ENCODE measurements at places on chromosomes 5 and 9.
A peak's percentile ranks its signal among the peaks of the same experiment; 100 is the strongest.

DNA sequence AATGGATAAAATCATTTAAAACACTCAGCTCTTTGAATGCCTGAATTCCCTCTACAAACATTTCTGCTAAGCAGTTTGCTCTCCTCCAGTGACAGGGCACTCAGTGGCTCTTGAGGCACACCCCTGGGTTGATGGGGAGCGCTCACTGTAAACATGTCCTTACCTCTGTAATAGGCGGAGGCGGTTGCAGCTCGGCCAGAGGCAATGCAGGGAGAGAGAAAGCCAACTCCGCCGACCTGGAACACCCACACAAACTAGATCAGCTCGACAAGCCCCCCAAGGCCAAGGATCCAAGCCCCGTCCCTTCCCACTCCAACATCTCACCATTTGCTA lies 329 bp downstream of the CDC23 start:
- DNase-seq = no peak

GRCh38 chr5:31824869-31825517 lies 186.1 kb downstream of the PDZD2 start:
- no peak for DNase-seq

DNA sequence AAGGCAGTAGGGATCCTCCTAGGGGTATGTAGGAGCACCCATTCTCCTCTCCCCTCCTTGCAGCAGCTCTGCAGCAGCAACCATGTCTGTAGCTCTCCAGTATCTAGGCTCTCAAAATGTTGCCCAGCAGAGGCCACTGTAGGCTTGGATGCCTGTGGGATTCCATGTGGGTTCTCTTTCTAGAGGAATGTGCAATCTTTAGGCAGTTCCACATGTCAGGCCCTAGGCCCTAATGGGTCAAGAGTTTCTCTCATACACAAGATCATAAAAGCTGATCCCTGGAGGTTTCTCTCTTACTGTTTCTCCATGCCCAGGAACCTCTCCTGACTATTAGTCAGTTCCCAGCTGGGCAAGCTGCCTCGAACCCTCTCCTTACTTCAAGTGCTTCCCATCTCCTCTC lies 215.8 kb downstream of the FRMD3 start:
- peak; percentile 13 for DNase-seq

GRCh38 chr9:29775491-29775890 lies 2202.2 kb upstream of the C9orf72 start:
- no peak for DNase-seq

- DNase-seq = no peak
Observed at GRCh38 chr5:14216902-14217301, 73.8 kb downstream of the TRIO start.

- no peak for DNase-seq
Observed at GRCh38 chr9:13568841-13569601, 289.5 kb upstream of the MPDZ start.

DNA sequence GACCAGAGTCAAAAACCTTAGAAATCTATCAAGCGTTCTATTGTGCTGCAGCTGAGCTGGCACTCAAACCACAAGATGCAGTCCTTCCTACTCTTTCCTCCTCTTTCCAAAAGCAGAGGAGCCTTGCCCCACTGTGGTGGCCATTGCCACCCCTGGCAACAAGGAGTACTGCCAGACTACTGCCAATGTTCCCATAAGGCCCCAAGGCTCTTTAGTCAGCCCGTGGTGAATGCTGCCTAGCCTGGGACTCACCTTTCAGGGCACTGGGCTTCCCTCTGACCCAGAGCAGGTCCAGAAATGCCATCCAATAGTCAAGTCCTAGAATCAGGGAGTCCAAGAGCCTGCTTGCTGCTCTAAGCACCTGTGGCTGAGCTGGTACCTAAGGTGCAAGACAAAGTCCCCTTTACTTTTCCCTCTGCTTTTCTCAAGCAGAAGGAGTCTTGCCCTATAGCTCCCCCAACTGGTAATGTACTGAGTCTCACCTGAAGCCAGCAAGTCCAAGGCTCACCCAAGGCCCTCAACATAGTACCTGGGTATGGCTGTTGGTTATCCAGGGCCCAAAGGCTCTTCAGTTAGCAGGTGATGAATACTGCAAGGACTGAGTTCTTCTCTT lies 219.4 kb downstream of the ATPSCKMT start:
- no peak for DNase-seq

DNA sequence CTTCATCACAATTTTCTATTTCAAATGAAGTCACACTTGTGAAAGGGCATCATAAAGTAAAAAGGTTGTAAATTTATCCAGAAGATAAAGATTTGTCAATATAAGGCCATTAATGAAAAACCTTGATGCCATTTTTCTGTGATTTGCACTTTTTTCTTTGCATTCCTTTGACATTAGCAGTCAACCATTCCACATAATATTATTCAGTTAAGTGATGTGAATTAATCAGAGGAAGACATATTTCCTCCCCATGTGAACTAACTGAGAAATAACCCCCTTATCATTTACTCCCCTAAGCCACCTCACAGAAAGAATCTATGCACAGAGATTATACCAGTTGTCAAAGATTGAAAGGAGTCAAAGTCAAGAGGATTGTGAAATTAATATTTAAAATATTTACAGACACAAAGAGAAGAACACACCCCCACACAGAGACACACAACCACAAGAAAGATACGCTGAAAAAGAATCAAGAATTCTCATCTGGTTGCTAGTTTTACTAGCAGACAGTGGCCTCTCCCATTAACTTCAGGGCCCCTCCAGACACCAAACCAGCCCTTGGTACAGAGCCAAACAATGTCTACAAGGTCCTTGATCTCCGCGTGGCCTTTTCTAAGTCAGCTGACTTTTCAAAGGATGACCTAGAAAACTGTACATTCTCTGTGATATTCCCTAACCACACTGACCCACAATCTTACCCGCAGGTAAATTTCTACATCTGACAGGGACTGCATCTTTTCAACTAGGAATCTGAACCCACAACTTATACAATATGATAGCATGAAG lies 29.5 kb downstream of the GNAQ start:
- DNase-seq = no peak

- peak; percentile 70 for DNase-seq
Observed at GRCh38 chr9:134641173-134641989, at the start of gene COL5A1. Gene COL5A1, plus strand, starts transcription at chr9:134641803. Its CDS starts 385 bp downstream, at chr9:134642188.

DNA sequence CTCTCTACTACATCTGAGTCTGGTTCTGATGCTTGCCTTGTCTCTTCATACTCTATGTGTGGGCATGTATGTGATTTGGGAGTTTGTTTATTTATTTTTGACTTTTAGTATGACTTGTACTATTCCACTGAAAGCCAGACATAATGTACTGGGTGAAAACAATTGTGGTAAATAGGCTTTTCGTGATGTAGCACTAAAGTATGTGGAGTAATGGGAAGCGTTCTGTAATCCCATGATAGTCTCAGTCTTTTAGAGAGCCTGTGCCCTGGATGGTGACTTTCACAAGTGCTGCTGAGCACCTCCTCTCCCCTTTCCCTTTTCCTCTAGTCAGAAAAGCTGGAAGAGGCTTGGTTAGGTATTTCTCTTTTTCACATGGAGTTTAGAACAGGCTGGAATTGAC lies 85.8 kb upstream of the S1PR3 start:
- no peak for DNase-seq

DNA sequence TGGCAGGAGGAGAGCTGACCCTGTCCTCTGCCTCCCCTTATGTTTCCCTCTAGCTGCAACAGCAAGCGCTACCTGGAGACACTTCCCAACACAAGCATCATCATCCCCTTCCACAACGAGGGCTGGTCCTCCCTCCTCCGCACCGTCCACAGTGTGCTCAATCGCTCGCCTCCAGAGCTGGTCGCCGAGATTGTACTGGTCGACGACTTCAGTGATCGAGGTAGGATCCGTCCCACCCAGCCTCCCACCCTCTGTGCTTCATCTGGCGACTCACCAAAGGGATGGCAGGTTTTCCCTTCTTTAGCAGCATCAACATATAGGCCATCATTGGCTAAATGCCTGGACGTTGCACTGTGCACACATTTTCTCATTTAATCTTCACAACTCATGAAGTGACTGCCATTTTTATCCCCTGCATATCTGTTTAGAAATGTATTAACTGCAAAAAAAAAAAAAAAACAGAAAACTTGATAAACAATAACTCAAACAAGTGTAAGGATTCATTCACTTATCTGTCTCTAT lies 116.2 kb upstream of the SAP30L start:
- DNase-seq = no peak

DNA sequence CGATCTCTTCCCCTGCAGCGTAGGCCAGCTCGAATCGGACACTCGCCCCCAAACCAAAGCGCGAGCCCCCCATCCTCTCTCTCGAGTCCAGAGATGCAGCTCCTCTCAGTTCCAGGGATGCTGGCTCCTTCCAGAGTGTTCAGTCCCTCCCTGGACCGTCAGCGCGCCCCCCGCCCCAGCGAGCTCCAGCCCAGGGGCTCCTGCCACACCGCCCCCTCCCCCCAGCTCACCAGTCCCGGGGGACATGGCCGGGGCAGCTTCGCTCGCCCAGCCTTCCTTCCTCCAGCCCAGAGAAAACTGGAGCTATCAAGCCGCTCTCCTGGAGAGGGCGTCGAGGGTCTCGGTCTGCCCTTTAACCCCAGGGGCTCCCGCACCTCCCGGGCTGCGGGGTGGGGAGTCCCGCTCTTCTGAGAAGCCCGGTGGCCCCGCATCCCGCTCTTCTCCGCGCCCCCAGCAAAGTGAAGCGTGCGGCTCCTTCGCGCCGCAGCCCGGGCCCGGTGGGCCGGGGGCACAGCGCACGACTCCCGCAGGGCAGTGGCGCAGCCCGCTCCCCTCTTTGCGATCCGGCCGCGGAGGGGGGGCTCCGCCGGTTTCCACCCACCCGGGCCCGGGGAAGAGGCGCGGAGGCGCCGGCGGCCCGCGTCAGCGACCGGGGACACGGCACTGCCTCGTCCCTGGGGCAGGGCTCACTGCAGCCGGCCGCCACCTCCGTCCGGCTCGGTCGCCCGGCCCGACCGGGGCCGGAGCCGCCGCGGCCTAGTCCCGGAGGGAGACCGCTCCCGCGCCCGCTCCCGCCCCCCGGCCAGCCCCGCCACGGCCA lies 587 bp downstream of the MIER3 start:
- DNase-seq = no peak

DNA sequence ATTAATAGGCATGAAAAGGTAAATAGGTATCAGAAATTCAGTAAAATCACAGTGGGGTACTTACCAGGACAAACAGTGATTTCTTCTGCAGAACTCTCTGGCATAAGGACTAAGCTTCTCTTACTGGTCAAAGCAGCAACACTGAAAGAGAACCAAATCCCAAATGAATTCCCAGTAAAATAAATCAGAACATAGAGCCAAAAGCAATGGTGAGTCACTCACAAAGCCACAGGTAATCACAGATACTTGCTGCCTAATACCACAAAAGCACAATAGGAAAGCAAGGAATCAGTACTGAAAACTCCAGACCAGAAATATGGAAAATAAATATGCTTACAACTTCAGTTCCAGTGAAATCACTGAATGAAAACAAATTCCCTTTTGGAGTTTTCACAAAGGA lies 50.7 kb downstream of the UIMC1 start:
- no peak for DNase-seq

DNA sequence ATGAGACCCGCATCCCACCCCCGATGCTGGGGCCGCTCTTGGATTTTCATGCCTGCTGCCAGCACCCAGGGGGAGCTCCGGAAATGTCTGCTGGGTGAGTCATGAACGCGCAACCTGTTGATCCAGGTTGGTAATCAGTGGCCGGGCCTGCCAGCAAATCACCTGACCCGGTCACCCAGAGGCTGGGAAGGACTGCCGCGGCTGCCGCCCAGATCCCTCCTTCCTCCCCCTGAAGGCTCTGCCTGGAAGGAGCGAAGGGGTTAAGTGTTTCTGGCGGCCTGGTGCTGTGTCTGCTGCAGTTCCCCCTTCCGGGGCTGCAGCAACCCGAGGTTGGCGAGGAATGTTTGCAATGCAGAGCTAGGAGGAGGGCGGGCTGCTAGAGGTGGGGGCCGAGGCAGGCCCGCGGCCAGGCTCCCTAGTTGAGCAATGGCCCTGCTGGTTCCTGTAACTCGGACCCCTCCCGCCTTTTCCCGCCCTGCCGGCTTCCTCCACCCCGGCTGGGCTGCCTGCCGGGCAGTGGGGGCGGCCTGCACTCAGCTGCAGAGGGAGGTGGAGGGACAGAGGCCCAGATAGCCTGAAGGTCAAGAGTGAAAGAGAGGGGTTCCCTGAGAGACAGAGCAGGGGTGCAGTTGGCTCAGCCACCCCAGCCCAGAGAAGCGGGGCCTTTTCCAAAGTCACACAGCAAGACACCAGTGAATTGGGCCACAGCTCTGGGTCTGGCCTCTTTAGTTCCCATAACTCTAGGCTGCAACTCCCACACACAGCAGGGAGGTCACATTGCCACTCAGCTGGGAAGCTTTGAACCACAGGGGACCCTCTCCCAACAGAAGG lies 156.3 kb upstream of the IER5L start:
- peak; percentile 87 for DNase-seq

DNA sequence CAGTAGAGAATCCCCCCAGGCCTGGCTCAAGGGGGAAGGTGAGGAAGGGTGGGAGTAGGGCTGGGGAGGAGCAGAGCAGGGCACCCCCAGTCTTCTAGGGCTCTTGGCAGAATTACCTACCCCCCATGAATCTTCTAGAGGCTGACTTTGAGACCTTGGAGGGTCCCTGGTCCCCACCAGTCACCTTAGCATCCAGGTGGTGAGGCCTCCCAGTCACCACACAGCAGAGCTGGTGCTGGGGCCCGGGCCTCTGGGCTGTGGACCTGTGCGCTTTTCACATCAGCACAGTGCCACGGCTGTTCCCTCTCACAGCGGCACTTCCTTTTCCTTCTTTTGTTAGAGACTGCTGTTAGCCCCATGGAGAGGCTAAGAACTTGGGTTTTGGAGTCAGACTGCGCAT lies 148.6 kb upstream of the PITX1 start:
- no peak for DNase-seq

GRCh38 chr5:134252671-134253070 lies 26.8 kb upstream of the PPP2CA start:
- DNase-seq = no peak

DNA sequence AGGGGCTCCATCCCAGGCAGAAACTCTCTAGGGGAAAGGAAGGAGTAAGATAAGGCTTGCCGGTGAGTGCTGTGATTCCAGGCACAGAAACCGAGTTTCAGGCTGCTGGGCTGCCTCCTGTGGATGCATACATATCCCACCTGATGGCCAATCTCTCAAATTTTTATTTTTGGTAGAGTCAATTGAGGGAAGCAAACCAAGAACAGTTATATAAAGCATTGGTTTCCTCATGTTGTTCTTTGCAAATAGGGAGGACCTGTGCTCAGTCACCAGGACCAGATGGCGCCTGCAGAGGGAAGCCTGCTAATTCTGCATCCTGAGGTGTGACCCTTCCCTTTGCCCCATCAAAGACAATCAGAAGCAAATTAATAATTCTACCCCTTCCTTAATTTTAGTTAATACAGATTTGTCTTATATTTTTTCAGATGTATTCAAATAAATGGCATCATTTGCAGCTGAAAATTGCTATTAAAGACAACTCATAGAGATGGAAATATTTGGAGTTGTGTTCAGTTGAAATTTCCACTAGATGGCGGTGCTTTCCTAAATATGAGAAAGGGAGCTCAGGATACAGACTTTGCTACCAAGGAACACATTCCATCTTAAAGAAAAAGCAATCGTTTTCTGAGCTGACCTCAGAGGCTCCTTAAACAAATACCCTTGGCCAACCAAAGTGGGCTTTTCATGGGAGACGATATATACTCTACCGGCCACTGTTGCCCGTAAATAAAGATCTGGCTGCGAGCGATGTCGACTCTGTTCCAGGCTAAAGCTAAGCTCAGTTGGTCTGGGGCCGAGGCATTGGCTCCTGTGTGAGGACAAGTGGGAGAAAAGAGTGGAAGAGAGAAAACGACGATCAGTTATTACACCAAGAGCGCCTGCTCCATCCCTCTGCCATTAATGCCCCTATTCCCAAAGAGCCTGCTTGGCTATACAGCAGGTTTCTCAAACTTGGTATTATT lies 225.7 kb upstream of the KLF9 start:
- peak; percentile 31 for DNase-seq

- DNase-seq = no peak
Observed at GRCh38 chr5:2184563-2185540, 302.1 kb upstream of the IRX4 start.
